ENCODE measurements at places on chromosomes 7 and 10.
A peak's percentile ranks its signal among the peaks of the same experiment; 100 is the strongest.

GRCh38 chr10:77661100-77661499 is 23.5 kb upstream of the KCNMA1 start:
- no peak for DNase-seq

DNA sequence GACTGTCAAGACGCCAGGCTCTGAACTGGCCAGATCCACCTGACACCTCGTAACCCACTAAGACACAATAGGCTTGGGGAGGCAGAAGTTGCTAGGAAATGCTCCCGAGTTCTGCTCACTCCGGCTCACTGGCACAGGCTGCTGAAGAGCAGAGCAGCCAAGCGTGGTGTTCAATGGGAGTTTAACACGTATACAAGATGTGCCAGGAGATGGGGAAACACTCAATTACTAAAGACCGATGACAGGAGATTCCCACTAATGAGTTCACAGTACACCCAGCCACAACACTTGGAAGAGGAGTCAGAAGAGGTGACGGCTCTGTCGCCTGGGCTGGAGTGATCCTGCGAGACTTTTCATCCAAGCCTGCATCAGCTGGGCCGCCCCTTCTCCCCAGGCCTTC is 303.4 kb downstream of the GFRA1 start:
- no peak for DNase-seq

DNA sequence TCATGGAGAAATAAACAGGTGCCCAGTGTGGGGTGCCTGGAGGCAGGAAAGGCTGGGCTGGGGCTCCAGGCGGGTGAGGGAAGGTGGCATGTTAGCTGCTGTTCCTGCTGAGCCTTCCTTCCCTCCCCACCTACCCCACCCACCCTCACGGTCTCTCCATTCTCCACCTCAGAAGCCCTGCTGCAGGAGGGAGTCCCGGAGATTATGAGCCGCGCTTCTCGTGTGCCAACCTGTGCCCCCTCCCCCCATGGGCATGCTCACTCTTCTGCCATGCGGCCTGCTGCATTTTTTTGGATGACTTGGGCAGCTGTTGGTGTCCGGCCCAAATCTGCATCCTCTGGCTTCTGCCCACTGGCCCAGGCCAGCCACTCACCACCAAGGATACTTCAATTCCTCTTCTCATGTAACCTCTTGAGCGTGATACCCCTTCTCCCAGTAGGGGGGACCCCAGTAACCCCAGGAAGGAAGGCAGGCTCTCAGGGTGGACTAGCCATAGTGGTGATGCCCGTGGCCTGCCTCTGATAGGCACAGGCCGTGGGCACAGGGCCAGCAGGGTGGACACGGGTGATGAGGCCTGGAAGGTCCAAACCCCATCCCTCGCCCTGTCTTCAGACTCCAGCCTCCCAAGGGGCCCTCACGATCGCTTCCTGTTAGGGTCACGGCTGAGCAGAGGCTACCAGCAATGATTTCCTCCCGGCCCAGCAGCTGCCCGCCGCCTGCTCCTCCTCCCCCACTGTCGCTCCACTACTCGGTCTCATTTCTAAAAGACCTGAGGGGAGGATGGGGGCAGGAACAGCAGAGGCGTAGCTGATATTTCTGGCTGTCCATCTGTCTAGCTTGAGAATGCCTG is 27.8 kb downstream of the UNC5B start:
- DNase-seq = no peak

DNA sequence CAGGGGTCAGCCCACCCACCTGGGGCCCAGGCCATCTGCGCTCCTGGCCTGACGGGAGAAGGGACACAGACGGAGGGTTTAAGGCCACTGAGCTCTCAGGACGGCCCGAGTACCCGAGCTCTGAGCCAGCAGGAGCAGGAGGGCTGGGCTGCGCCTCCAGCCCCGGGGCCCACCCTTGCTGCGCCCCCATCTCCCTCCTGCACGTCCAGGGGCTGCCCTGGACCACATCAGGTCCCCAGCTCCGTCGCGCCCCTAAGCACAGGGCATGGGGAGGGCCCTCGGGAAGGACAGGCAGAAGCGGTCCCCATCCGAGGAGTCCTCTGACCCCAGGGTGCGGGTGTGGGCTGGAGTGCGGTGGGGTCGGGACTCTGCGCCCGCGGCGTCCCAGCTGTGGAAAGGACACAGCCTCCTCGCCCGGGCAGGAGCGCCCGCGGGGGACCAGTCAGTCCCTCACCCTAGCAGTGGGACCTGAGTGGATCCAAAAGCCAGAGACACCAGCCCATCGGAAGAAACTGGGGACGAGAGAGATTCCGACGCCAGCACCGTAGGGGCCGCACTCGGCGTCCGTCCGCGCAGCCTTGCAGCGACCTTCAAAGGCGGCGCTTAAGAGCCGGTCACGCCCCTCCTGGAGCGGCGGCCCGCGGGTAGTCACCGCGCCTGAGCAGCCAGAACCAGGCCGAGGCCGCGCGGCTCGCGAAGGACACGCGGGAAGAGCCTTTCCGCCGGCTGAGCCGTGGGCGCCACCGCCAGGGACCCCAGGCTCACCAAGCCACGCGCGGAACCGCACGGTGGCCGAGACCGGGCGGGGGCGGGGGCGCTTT is 15.9 kb downstream of the CAMK2B start:
- DNase-seq = no peak

DNA sequence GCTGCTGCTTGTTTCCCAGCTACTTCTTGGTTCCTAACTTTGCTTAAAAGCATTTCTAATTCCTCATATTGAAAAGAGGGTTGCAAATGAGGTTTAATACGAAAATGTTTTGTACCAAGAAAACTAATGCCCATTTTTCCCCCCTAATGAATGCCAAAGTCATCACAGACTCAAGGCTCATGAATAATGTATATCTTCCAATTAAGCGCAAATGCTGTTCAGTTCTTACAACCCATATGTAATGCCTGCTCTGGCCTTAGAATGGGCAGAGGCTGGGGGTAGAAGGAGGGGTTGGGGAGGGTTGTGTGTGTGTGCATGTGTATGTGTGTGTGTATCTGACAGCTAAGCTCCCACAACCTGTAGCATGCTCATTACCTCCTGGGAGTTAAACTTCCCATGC is 901.7 kb downstream of the KCNMA1 start:
- DNase-seq = no peak

GRCh38 chr7:2000153-2000687 is 232.5 kb downstream of the MAD1L1 start:
- DNase-seq = no peak

DNA sequence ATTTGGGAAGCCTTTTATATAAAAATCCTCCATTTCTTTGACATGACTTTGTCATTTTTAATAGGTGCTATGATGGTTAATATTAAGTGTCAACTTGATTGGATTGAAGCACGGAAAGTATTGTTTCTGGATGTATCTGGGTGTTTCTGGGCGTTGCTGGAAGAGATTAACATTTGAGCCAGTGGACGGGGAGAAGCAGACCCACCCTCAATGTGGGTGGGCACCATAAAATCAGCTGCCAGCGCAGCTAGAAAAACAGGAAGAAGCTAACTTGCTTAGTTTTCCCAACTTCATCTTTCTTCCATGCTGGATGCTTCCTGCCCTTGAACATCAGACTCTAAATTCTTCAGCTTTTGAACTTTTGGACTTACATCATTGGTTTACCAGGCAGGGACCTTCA is 1003.0 kb downstream of the SORCS3 start:
- no peak for DNase-seq

DNA sequence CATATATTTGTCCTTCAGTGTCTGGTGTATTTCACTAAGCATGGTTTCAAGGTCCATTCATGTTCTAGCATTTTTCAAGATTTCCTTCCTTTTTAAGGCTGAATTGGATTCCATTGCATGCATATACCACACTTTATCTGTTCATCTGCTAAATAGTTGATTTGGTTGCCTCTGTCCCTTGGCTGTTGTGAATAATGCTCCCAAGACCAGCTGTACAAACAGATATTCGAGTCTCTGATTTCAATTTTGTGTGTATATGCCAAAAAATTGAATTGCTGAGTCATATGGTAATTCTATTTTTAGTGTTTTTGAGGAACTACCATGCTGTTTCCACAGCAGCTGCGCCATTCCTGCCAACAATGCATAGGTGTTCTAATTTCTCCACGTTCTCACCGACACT is 216.4 kb downstream of the NRG3 start:
- no peak for DNase-seq

GRCh38 chr7:92251181-92251580 is 5.4 kb downstream of the ANKIB1 start:
- DNase-seq = peak; percentile 20

Measured in globus pallidus (tissue), 1 donor.